Chondrocyte (in vitro differentiated cells): ENCODE measurements at places on chromosomes 13 and 19.

GRCh38 chr19:17281391-17282304 is at the start of gene ANKLE1:
ANKLE1 (plus strand) TSS chr19:17281901; CDS start chr19:17281921, 20 bp downstream.
- DNase-seq = no peak

DNA sequence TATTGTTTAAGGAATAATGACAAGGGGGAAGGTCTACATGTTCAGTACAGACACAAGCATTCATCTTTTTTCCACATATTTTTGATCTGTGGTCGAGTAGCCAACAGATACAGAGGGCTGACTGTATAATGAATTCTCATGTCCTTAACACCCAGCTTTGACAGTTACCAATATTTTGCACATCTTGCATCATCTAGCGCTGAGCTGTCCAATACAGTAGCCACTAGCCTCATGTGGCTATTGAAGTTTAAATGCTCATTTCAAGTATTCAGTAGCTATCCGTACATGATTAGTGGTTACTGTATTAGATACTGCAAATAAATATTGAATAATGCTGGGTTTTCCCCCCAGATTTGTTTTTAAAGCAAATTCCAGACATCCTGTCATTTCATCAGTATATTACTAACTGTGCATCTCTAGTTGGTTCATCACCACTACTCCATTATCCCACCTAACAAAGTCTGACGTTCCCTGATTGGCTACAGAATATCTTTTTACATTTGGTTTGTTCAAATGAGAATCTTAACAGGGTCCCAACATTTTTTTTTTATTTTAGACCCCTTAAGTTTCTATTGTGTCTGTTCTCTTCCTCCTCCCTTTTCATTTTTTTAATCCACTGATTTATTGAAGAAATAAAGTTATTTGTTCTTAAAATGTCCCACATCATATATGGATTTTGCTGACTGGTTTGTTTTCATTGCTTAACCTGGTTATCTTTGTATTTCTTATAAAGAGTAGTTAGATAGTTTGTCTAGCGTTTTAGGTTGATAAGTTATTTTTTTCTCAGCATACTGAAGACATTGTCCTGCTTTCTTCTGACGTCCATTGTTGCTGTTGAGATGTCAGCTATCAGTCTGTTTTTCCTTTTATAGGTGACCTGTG is 8.2 kb downstream of the ZNF177 start:
- no peak for DNase-seq

DNA sequence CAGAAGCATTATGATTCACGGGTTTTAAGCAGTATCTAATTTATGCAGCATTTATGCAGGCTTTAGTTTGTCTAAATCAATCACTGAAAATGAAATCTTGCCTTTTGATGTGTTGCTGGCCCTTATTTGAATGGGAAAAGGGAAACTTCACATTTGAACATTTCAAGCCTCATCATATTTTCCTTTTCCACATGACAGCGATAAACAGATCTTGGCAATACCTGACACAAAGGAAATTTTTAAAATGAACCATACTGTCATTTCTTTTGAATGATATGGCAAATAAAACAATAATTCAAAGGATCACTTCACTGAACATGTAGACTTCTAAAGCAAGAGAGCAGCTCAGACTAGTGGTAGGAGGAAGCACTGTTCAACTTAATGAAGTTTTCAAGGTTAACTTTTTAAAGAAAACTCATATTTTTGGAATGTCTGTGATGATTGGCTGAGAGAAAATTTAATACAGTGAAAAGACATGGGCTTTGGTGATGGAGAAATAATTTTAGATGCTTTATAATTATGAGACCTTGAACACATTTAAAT is 198.1 kb downstream of the OXGR1 start:
- no peak for DNase-seq

DNA sequence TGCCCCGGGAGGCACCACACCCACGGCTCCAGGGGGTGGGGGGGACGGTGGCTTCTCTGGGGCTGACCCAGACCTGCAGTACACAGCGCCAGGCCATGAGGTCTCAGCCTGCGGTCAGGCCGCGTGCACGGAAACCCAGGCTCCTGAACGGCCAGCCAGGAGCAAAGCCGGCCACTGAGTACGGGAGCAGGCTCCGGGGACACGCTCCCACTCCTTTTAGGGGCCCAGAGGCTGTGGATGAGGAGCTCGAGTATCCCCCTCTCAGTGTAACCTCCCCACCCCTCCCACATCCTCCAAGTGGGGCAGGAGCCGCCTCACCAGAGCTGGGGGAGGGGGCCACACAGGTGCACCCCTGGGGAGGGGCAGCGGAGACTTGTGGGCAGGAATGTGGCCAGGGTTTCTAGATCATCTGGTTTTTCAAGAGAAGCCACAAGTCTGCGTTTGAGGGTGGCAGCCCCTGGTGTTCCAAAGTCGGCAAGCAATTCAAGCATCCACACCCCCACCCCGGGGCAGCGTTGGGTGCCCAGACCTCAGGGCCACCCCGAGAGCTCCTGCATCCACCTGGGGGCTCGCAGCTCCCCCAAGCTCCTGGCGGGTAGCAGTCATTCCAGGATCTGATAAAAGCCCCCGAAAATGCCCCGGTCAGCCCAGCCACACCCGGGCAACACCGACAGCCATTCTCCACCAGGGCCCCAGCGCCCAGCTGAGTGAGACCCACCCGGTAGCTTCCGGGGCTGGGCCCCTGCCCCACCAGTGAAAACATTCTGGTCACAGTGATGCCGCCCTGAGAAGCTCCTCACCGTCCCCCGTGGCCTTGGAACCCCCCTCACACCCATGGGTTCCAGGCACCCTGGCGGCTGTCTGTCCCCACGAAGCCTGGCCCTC is 6.1 kb downstream of the SBNO2 start:
- DNase-seq = no peak

- peak; percentile 27 for DNase-seq
These were observed 56.2 kb downstream of the LATS2 start for GRCh38 chr13:21005193-21005592.

DNA sequence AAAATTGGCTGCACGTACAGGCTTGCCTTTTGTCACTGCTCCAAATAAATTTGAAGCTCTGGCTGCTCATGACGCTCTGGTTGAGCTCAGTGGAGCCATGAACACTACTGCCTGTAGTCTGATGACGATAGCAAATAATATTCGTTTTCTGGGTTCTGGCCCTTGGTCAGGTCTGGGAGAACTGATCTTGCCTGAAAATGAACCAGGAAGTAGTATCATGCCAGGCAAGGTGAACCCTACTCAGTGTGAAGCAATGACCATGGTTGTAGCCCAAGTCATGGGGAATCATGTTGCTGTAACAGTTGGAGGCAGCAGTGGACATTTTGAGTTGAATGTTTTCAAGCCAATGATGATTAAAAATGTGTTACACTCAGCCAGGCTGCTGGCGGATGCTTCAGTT is 16.1 kb upstream of the AKAP11 start:
- DNase-seq = no peak

DNA sequence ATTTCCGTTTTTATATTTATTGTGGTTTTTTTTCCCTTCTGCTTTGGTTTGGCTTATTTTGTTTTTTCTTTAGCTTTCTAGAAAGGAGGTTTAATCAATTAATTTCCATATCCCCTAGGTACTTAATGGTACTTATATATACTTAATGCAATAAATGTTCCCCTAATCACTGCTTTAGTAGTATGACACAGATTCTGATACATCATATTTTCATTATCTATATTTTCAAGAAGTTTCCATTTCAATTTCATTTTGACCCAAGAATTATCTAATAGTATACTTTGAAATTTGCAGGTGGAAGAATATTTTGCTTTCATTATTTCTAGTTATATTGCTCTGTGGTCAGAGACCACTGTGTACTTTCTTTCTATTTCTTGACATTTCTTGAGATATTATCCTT is 66.6 kb upstream of the STK24 start:
- DNase-seq = no peak

- DNase-seq = no peak
These were observed 463.4 kb upstream of the MIR17HG start for GRCh38 chr13:90884066-90884465.

DNA sequence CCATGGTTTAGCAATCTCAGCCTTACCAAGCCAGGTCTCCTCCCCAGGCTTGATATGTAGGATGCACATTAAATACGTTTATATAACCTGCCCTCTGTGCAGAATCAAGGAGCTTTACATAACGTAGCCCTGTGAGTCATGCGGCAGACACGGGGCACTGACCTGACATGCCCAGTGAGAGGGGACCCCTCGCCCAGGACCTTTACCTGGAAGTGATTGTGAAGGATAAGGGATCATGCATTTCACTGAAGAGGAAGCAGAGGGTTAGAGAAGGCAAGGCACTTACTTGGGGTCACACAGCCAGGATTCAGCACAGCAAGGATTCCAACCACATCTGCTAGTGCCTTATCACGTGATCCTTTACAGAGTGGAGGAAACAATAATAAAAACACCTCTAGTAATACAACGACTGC is 18.9 kb upstream of the FOSB start:
- DNase-seq = no peak

DNA sequence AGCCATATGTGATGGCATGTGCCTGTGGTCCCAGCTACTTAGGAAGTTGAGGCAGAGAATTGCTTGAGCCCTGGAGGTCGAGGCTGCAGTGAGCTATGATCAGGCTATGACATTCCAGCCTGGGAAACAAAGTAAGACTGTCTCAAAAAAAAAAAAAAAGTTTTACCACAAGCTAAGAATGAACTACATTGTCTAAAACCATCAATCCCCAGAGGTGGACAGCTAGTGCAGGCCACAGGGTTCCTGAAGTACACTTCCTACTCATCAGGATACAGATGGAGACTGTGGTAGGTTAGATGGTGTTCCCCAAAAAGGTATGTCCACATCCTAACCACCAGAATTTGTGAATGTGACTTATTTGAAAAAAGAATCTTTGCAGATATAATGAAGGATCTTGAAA is 63.5 kb upstream of the DOCK9 start:
- DNase-seq = no peak
